Prostate gland (tissue), 2 donors: ENCODE measurements at places on chromosomes 2 and 18.

DNA sequence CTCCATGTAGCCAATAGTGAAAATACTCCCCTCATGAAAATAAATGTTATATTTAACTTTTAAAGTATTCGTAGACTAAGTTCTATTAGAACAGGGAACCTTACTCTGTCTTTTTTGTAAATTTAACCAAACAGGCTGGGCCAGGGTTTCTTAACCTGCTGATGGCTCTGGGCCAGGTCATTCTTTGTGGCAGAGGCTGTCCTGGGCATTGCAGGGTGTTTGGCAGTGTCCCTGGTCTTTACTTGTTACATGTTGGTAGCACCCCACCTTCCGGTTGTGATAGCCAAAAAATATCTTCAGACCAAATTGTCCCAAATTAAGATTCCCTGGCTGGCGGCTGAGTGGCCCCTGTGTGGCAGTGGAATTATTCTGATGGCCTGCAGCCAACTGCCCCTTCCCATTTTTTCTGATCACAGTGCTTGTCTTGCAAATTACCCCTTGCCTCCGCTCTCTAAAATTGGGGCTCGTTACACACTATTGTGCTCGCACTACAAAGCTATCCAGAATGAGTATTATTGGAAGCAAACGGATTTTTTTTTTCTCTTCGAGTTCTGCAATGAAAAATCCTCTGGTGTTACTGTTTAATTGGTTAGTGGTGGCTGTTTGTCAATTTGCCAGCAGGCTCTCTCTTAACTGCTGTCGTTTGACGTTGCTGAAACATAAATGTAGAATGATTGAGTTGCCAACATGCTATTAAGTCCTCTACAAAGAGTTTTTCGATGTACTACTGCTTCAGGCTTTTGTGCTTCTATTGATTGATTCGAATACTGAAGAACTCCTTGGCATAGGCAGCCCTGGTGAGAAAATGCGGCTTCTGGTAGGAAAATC, 216.9 kb downstream of the SH3RF3 start:
- no peaks in the 10 kb centered on the region for H3K4me1 ChIP-seq
- H3K36me3 ChIP-seq, result no peaks in the 10 kb centered on the region
- H3K27me3 ChIP-seq, result no peaks in the 10 kb centered on the region
- peak; percentile 33 for DNase-seq

GRCh38 chr18:21051620-21052019, 60.0 kb downstream of the ROCK1 start:
- no peaks in the 10 kb centered on the region for H3K4me1 ChIP-seq
- no peaks in the 10 kb centered on the region for H3K27me3 ChIP-seq
- no peaks in the 10 kb centered on the region for H3K36me3 ChIP-seq
- no peak overlapping the region for H3K27ac ChIP-seq
- DNase-seq, result no peak
- no peak overlapping the region for H3K4me3 ChIP-seq

DNA sequence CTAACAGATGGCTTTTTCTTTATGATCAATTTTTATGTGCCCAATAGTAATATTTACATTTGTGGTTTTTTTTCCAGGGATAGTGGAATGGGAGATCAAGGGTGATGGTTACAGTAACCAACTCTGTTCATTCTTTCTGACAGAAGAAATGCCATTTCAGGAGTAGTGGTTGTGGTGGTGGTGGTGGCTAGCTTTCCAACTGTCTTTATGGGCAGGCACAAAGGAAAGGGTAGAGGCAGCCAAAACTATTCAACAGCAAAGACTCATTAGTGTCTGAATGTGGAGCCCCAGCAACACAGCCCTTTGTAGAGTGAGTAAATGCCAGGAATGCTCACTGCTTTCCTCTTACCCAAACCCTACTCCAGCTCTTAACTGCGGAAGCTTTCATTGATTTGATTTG, 227.7 kb downstream of the RND3 start:
- no peak overlapping the region for H3K27ac ChIP-seq
- DNase-seq, result no peak
- H3K36me3 ChIP-seq, result no peaks in the 10 kb centered on the region
- no peaks in the 10 kb centered on the region for H3K27me3 ChIP-seq
- H3K4me1 ChIP-seq, result no peaks in the 10 kb centered on the region

- no peaks in the 10 kb centered on the region for H3K27me3 ChIP-seq
- DNase-seq, result no peak
- no peak overlapping the region for H3K27ac ChIP-seq
- no peak overlapping the region for H3K4me3 ChIP-seq
- H3K36me3 ChIP-seq, result no peaks in the 10 kb centered on the region
These were observed 177.8 kb upstream of the SCN7A start for GRCh38 chr2:166671801-166672200.

GRCh38 chr2:172012677-172013391, 13.1 kb downstream of the METAP1D start:
- H3K4me3 ChIP-seq, result no peak overlapping the region
- no peak for DNase-seq
- no peaks in the 10 kb centered on the region for H3K36me3 ChIP-seq
- peak overlapping the region; percentile 21 for H3K27ac ChIP-seq
- H3K4me1 ChIP-seq, result no peaks in the 10 kb centered on the region
- no peaks in the 10 kb centered on the region for H3K27me3 ChIP-seq

DNA sequence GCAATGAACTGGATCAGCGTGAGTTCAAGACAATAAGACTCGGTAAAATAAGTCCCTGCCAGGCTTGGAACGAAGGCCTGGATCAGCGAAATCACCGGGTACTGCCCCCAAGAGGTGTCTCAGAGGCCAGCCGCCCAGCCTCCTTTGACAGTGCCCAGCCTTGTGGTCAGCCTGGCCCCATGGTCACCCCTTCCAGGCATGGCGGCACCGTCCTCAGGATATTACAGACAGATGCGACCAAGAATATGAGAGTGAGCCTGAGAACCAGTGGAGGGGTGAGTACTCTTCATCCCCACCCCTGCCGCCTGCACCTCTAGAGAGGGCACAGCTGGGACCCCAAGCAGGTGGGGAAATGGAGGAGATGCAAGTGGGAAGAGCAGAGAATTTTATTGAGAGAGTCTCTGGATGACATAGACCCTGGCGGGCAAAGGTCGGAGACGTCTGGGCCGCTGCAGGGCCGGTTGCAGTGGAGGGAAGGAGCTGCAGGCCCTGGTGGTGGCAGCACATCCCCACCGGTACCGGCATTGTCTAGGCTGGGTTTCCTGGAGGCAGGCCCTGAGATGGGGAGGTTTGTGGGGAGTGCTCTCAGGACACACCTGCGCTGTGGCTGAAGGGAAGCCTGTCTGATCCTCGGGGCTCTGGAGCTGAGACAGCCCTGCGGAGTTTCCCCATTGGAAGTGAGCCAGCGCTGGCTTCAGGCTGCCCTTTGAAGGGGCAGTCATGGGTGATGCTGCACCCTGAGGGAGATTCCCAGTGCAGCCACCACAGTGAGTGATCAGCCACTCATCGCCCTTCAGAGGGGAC, 190.0 kb downstream of the SEPTIN10 start:
- no peak for DNase-seq
- H3K4me1 ChIP-seq, result no peaks in the 10 kb centered on the region
- no peaks in the 10 kb centered on the region for H3K27me3 ChIP-seq
- no peaks in the 10 kb centered on the region for H3K36me3 ChIP-seq
- H3K27ac ChIP-seq, result no peak overlapping the region

GRCh38 chr2:112685271-112685884, 35.4 kb upstream of the NT5DC4 start:
- DNase-seq, result no peak
- no peak overlapping the region for H3K27ac ChIP-seq
- H3K27me3 ChIP-seq, result no peaks in the 10 kb centered on the region

DNA sequence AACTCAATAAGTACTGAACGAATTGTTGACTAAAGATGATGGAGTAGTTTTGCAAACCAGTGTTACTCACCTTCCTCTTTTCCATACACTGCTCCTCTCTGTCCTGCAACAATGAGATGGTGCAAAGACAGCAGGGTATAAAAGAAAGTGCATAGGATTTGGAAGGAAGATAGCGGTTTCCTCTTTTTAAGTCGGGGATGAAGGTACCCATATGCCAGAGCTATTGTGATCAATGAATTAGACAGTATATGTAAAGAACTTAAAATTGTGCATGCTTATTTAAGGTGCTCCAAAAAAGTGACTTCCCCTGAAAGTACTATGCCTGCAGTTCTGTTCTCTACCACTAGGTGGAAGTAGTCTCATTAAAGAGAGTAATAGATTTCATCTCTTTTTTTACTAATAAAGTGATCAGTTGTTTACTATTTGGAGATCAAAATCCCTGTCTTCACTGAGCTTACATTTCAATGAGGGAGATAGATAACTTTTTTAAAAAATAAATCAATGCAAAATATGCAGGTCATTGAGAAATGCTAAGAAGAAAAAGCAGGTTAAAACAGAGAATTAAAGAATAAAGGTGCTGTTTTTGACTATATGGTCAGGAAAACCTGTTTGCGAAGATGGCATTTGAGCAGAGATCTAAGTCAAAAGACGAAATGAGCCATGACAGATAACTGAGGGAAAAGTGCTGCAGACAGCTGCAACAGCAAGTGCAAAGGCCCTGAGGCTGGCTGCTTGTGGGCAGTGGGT, 339.7 kb upstream of the SLC14A2 start:
- no peaks in the 10 kb centered on the region for H3K27me3 ChIP-seq
- DNase-seq, result no peak
- H3K27ac ChIP-seq, result no peak overlapping the region
- no peak overlapping the region for H3K4me3 ChIP-seq
- H3K4me1 ChIP-seq, result no peaks in the 10 kb centered on the region

DNA sequence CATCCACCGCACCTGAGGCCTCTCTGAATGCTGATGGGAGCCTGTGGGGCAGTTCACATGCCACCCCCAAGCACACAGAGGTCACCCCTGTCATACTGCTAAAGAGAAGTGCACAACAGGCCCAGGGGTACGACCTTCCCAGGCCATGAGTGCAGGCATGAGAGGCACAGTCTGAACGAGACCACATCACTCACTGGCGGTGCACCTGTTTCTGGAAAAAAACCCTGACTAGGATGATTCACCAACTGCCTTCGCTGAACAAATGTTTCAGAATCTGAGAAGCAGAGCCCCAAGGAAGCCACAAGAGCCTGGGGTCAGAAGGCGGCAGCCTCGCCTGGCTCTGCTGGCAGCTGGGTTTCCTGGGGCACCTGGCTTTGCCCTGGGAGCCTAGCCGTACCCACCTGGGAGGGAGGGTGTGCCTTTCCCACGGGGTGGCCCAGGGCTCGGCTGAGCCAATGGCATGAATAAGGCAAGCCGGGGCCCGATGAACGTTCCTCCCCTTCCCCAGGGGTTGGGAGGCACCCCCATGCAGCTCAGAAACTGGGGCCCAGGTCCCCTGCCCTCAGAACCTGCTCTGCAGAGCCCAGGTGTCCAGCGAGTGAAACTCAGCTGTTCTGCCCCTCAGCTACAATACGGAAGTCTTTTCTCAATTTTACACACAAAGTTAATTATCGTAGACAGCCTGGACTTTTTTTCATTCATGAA, 73.8 kb downstream of the HDAC4 start:
- no peaks in the 10 kb centered on the region for H3K27me3 ChIP-seq
- no peak overlapping the region for H3K4me3 ChIP-seq
- no peaks in the 10 kb centered on the region for H3K36me3 ChIP-seq
- H3K4me1 ChIP-seq, result peaks cover 12% of the 10 kb centered on the region

DNA sequence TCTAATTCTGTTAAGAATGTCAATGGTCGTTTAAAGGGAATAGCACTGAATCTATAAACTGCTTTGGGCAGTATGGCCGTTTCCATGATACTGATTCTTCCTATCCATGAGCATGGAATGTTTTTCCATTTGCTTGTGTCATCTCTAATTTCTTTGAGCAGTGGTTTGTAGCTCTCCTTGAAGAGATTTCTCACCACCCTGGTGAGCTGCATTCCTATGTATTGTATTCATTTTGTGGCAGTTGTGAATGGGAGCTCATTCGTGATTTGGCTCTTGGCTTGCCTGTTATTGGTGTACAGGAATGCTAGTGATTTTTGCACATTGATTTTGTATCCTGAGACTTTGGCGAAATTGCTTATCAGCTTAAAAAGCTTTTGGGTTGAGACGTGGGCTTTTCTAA, 38.3 kb upstream of the WDR75 start:
- H3K4me1 ChIP-seq, result no peaks in the 10 kb centered on the region
- no peak for DNase-seq
- no peaks in the 10 kb centered on the region for H3K36me3 ChIP-seq
- no peaks in the 10 kb centered on the region for H3K27me3 ChIP-seq
- H3K4me3 ChIP-seq, result no peak overlapping the region
- H3K27ac ChIP-seq, result no peak overlapping the region

DNA sequence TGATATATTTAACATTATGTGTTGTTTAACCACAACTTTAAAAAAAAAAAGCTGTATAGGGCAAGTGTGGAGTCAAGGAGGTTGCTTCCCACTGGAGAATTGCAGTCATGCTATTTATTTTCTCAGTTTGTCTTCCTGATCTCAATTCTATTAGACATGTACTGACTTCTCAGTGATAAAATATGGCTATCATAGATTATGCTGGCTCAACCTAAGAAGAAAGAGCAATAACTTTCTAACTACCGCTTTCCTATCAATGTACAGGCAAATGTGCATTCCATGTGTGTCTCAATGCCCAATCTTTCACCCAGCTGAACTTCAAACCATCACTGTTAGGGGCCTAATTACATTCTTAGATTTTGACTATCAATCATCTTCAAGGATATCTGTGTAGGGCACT, 201.4 kb downstream of the CTNNA2 start:
- no peaks in the 10 kb centered on the region for H3K4me1 ChIP-seq
- H3K4me3 ChIP-seq, result no peak overlapping the region
- DNase-seq, result no peak
- no peak overlapping the region for H3K27ac ChIP-seq
- H3K27me3 ChIP-seq, result no peaks in the 10 kb centered on the region

- H3K27ac ChIP-seq, result no peak overlapping the region
- H3K36me3 ChIP-seq, result no peaks in the 10 kb centered on the region
- H3K27me3 ChIP-seq, result no peaks in the 10 kb centered on the region
- no peaks in the 10 kb centered on the region for H3K4me1 ChIP-seq
- no peak overlapping the region for H3K4me3 ChIP-seq
- DNase-seq, result no peak
These were observed 5.4 kb upstream of the KCNJ13 start for GRCh38 chr2:232781765-232782164.

DNA sequence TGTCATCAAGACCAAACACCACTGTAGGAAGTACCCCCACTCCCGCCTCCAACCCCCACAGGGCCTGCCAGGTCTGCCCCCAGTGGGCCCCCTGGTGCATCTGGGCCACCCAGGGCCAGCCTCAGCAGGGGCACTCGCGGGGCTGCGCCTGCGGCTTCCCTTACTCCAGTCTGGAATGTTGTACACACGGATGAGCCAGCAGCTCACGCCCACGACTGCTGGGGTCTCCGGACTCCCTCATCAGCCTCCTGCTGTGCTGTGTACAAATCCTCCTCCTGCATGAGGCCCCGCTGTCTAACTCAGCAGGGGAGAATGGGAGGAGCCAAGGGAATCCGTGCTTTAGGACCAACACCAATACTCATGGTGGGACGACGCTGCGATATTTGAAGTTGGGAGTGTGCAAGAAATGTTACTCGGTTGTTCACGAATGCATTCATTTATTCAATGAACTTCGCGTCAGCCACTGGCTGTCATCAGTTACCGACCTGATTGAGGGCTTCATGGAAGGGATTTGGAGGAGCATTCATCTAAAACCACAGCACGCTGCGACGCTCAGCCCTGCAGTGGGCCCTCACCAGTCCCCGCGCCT, 654 bp upstream of the ASB1 start:
- H3K27ac ChIP-seq, result peak overlapping the region; percentile 93
- H3K27me3 ChIP-seq, result no peaks in the 10 kb centered on the region
- H3K4me1 ChIP-seq, result no peaks in the 10 kb centered on the region
- H3K4me3 ChIP-seq, result peak overlapping the region; percentile 95
- H3K36me3 ChIP-seq, result no peaks in the 10 kb centered on the region
- no peak for DNase-seq

- H3K4me1 ChIP-seq, result peaks cover 12% of the 10 kb centered on the region
- H3K27ac ChIP-seq, result peak overlapping the region; percentile 72
- DNase-seq, result no peak
- no peak overlapping the region for H3K4me3 ChIP-seq
These were observed 35.6 kb upstream of the FOSL2 start for GRCh38 chr2:28357055-28357454.
